ENCODE measurements at places on chromosomes 1 and 21.
A peak's percentile ranks its signal among the peaks of the same experiment; 100 is the strongest.

DNA sequence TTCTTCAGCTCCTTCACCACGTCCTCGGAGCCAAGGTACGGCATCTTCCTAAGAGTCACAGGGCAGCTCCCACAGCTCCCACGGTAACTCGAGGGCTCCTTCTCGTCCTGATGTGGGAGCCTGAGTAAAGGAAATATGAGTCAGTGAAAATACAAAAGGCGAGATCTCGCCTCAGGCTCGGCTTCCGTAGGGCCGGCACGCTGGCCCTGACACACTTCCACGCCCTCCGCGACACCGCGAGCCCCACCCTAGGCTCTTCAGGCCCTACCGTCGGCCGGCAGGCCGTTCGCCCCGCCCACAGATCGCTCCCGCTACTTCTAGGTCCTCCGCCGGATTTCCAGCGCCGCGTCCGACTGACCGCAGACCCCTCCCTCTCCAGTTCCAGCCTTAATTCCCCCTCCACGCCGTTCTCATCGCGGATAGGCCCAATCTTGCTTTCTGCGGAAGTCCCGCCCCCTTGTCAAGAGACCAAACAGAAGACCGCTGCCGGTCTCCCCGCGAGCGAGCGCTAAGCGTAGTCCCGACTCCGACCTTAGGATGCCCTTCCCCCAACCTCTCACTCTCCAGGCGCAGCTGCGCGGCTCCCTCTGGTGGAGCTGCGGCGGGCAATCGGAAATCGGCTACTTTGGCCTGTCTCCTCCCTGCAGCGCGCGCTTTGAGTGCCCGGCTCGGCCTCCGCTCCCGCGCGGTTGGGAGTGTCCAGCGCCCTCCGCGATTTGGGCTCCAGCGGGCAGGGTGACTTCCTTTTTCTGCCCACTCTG is at the start of the genes AP4B1 and DCLRE1B:
AP4B1 (minus strand) TSS at position 126 of the 761 bp plus-strand sequence; CDS start at position 44, 82 bp downstream.
DCLRE1B (plus strand) TSS at position 653 of the 761 bp plus-strand sequence. CDS start 261 bp downstream, outside the sequence.
- peak; percentile 95 for DNase-seq

GRCh38 chr1:228267962-228268880 is 60.4 kb downstream of the OBSCN start:
- DNase-seq = no peak

- DNase-seq = no peak
These were observed 46.3 kb downstream of the MRPL37 start for GRCh38 chr1:54246116-54246721.

- no peak for DNase-seq
These were observed 368.8 kb upstream of the C1orf174 start for GRCh38 chr1:4268889-4269284.

DNA sequence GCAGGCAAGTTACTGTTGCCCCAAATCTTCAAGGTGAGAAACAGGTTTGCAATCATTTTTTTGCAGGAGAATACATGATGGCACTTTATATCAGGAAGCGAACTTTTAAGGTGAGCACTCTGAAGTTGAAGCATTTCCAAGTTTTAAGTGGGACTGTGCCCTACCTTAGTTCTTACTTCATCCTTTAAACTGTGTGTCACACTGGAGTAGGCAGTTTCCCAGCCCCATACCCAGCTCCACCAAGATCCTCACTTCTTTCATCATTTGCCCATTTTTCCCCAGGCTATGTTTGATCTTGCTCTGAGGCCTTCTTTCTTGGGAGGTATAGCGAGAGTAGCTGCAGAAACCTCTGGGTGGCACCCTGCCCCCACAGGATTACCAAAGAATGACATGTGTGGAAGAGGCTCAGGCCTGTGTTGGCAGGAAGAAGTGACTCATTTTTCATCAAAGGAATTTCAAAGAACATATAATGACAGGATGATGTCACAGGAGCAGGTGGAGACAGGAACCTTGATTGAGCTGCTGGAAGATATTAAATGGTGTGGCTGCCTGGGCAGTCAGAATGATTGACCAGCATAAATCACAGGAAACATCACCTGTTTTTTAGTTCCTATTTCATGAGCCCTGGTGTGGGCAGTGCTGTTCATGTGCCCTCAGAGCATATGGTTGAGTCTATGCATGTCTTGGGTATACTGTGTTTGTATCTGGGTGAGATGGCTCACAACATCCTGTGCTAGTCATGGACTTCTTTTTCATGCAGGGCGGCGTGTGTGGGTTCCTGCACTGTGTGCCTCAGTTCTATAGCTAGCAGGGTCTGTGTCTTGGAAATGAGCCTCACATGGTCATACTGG is 20.8 kb upstream of the MACF1 start:
- DNase-seq = peak; percentile 87

DNA sequence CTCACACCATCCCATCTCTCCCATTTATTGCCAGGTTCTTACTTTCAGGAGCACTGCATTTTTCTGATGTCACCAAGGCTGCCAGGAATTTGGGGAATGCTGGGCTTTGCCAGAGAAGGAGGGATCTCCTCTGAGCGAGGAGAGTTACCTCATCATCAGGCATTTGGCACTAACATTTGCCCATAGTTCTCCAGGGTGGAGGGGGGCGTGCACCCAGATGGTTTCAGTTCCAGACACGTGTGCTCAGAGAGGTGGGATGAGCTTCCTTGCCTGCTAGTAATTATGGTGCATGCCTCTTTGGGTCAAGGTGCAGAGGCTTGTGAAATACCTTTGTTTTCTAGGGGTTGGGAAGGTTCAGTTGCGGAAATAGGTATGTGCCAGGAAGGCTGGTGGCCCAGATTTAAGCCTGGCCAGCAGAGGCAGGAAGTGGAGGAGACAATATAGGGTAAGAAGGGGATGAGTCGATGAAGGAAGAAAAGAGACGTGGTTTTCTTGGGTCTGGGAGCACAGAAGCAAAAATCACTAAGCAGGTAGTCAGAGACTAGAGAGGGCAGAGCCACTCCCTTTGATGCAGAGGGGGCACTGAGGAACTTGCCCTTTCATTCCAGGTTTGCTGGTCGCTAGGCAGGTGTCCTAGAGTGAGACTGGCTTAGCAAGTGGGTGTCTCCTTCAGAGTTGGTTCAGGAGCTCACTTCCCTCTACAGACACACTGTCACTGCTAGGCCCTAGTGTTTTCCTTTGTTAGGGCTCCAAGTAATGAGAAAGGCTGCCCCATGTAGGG is 7.2 kb downstream of the TUFT1 start:
- DNase-seq = no peak

DNA sequence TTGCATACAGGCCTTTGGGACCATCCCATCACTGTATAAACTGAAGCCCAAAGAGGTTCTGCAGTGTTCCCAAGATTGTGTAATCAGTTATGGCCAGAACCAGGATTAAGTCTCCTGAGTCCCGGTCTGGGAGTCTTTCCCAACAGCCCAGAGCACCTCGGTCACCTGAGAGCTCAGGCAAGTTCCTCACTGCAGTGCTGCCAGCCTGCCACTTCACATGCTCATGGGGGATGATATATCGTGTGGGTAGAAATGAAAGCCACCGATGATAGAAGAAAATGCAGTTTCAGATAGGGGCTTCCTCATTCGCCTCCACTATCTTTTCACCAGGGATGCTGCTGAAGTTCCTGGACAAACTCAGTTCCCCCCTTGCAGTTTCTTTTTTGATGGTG is 30.4 kb downstream of the FHAD1 start:
- DNase-seq = no peak

DNA sequence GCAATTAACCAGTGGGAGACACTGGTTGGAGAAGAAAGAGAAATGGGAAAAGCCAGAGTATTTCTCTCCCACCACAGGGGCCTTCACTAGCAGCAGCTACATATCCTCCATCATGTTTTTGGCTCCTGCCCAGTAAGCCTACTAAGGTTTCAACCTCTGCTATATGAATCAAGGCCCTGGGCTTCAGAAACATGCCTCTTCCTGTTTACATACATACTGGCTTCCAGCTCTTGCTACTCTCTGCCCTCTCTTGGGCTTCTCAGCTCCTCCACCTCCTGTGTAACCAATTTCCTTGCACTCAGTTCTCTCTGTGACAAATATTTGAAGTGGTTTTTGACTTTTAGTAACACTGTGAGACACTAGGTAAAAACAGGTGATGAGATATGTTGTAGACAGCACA is 80.8 kb downstream of the LRRC7 start:
- DNase-seq = no peak

GRCh38 chr1:198123133-198123532 is 33.7 kb upstream of the NEK7 start:
- DNase-seq = no peak

GRCh38 chr1:207186503-207186902 is 82.5 kb downstream of the C4BPA start:
- DNase-seq = no peak

- DNase-seq = no peak
These were observed 22.9 kb downstream of the DYRK1A start for GRCh38 chr21:37389456-37389855.

DNA sequence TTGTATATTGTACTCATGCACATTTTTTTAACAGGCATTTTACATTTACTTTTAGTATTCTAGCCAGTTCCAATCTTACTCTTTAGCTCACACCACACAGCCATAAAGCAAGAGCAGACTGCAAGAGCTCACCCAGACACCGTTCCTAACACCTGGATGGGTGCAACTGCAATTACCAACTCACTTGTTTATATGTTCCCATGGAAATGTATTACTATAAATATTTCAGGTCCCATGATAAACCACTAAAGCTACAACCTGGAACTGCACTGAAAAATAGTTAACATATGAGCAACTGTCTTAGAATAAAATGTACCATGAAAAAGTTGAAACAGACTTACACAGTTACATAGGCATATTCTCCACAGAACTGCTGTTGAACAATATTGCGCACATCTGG is 30.8 kb downstream of the USP48 start:
- DNase-seq = no peak

DNA sequence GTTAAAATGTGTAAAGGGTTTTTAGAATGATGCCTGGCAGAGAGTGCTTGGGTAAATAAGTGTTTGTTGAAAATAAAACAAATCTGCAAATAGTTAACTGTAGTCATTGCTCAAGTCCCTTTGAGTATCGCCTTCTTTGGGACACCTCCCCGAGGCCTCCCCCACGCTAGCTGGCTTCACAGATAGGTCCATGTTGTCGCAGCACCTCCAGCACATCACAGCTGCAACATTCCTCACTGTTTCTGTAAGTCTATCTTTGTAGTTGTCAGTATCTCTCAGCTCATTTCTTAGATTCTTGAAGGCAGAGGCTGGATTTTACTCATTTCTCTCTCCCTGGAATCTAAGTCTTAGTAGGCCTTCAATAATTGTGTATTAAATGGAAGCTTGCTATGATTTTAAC is 1.6 kb upstream of the STUM start:
- no peak for DNase-seq

- DNase-seq = peak; percentile 35
These were observed 3.4 kb upstream of the PEX10 start for GRCh38 chr1:2415801-2416208.

DNA sequence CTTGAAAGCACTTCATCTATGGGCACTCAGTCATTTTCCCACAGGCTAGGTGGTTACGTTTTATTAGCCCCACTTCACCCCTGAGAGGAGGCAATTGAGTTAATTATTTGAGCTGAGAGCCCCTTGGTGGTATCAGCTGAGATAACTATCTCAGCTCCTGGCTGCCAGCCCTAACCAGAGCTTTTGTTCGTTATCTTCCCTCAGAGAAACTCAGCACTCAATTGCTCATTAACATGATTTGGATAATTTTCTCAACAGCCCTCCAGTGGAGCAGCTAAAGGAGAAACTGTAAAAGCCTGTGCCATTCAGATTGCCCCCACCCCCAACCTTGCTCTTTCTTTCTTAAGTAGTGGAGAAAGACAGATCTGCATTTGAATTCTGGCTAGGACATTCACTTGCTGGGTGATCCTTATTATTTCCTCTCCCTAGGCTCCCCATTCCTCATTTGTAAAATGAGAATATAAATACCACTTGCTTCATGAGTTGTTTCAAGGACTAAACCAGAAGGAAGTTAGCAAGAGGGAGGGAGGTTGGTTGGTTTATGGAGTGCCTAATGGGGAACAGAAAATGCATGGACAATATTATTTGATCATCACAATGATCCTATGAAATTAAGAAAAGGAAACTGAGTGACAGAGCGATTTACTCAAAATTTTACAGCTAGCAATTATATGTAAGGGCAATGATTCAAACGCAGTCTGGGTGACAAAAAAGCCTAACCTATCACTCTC is 218.7 kb upstream of the FGGY start:
- no peak for DNase-seq

GRCh38 chr1:65704318-65704717 is 88.4 kb upstream of the PDE4B start:
- DNase-seq = no peak

GRCh38 chr1:89545264-89546038 is 20.8 kb downstream of the LRRC8B start:
- DNase-seq = no peak

DNA sequence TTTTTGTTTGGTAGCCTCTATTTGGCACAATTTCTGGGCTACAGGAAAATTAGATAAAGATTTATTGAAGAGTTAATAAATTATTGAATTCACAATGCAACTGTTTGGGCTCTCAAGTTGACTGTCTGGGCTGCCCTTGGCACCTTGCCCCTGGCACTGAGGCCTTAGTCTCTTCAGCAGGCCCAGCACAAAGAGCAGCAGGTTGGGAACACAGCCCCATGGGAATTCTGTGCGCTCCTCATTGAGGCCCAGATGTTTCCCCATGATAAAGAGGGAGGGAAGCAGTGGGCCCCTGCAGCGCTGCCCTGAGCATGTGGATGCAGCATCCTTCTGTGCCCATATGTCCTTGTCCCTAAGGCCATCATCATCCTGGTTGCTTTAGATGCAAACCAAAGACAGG is 2.9 kb downstream of the CRNN start:
- no peak for DNase-seq

DNA sequence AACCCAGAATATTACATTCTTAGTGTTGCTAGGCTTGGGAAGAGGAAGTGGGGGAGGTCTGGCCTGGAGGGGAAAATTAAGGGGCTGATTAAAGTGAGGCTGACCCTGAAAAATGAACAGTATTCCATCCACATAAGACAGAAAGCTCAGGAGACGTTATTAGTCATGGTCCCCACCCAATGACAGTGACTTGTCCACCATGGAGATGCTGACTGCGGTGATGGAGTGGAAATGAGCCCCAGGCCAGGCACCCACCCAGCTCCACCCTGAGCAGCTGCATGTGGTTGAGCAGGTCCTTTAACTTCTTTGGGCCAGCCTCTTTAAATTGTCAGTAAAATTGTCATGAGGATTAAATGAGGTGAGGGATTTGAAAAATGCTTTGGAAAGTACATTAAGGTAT is 1.4 kb upstream of the SPRR4 start:
- DNase-seq = no peak

- DNase-seq = no peak
These were observed 35.7 kb upstream of the EPS8L3 start for GRCh38 chr1:109799445-109799844.

- no peak for DNase-seq
These were observed 168.9 kb upstream of the HMCN1 start for GRCh38 chr1:185565302-185565701.
